Tibial nerve (tissue), 4 donors: ENCODE measurements at places on chromosomes 4 and X. TPM values are rescaled to one million over a fixed set of nuclear protein-coding genes. Genes with fewer than 3 reads are reported as not detected.

Gene TKTL2
- not detected for total RNA-seq

Gene TASL
- 2.8 TPM for total RNA-seq

Gene RHOXF2B
- total RNA-seq, result not detected

Gene CLNK
- not detected for total RNA-seq

Gene GYPE
- total RNA-seq, result 0.21 TPM

Gene GLOD5
- total RNA-seq, result not detected

Gene F8A2
- total RNA-seq, result 2.6 TPM

Gene STOX2
- total RNA-seq, result 15.7 TPM

Gene IL9R
- not detected for total RNA-seq

Gene TMPRSS11E
- total RNA-seq, result not detected

Gene MAP7D2
- 0.60 TPM for total RNA-seq

Gene ZMAT1
- 26.7 TPM for total RNA-seq

Gene CT45A2
- not detected for total RNA-seq

Gene RHOXF2
- not detected for total RNA-seq

Gene POU4F2
- not detected for total RNA-seq

Gene RTL9
- total RNA-seq, result not detected

Gene F11
- 2.0 TPM for total RNA-seq
